SIG-M5 (cell line): ENCODE measurements at places on chromosomes 1 and 21.
A peak's percentile ranks its signal among the peaks of the same experiment; 100 is the strongest.

DNA sequence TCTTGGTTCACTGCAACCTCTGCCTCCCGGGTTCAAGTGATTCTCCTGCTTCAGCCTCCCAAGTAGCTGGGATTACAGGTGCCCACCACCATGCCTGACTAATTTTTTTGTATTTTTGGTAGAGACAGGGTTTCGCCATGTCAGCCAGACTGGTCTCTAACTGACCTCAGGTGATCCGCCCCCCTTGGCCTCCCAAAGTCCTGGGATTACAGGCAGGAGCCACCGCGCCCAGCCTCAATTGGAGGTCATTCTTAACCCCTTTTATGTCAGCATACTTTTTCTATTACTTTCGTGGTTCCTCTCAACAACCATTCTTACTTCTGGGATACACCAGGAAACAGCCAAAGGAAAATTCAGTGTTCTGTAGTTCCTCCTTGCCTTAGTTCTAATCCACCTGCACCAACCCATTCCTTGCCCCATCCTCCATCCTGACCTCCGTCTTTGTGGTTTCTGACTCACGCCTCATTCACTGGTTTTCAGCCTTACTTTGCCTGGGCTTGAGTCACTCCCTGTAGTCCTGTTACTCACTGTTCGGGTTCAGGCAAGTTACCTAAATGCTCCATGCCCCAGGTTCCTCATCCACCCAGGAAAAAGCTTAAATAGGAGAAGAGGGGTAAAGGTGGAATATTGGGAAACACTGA is 12.9 kb upstream of the BCL10 start:
- peak; percentile 17 for DNase-seq

DNA sequence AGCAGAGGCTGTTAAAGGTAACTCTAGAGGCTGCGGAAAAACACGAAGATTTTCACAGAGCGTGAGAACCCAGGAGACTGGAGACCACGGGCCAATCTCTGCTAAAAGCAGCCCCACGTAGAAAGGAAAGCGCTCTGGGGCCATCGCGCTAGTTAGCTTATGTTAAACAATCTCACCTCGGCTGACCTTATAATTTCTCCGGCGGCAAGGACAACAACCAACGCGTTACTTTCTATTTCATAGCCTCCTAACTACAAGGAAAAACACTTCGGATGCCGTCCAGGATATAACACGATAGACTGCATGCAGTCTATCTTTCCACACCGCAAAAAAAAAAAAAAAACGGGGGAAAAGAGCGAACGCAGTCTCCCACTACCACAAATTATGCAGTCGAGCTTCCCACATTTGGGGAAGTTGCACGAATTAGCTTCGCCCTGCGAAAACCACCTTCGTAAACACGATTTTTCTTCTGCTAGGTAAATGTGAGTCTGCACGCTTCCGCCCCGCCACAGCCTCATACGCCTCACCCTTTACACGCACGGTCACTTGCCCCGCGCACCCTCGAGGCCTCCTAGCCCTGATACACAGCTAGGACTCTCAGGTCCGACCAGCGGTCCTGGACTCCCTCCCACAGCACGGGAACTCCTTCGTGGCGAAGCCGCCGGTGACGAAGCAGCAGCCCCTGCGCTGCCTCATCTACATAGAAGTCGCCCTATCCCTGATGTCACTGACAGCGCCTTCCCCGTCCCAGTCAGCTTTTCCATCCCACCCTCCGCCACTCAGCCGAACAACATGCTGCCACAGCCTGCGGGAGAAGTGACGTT is 87.8 kb downstream of the PRKAB2 start:
- DNase-seq: peak; percentile 39

- no peak for DNase-seq
Measured at GRCh38 chr1:231896806-231897205, 270.2 kb downstream of the DISC1 start.

- no peak for DNase-seq
Measured at GRCh38 chr1:175377394-175377793, 184.8 kb upstream of the KIAA0040 start.

DNA sequence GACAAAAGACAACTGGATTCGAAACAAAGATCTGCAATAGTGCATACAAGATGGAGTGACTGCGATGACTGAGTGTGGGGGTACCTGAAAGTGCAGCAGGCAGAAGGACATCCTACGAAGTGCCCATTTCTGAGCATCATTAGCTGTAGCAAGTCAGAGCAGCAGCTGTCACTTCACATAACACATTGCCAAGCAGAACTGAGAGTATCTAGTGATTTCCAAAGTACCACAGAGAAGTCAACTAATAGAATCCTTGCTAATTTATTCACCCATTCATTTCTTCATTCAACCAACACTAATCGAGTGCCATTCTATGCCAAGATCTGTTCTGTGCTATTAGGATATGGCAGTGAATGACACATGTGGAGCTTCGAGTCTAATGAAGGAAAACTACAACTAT is 31.6 kb upstream of the CAMSAP2 start:
- DNase-seq: no peak

GRCh38 chr1:70819231-70819630 is 228.4 kb downstream of the PTGER3 start:
- no peak for DNase-seq

DNA sequence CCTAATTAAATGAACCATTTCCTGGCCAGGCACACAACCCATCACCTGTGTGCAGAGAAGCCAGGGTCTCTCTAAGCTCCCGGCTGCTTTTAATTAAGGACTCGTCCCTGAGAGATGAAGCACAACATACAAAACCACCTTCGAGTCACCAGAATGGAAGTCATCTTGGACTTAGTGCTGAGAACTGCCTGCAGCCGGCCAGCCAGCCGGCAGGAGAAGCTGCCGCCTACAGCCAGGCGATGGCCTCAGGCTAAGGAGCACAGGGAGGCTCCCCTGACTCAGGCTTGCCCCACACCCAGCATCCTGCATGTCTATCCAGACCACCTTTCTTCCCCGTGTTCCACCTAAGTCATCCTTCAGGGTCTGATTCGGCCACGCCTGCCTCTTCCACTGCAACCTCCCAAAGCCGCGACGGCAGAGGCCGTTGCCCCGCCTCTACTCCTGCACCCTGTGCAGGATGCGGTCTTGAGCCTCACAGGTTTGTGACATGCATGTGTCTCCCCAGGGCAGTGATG is 83.6 kb downstream of the SLC66A1 start:
- no peak for DNase-seq

- no peak for DNase-seq
Measured at GRCh38 chr1:116270316-116271057, 102.6 kb upstream of the ATP1A1 start.

- DNase-seq: no peak
Measured at GRCh38 chr21:31132574-31133242, 94.4 kb upstream of the KRTAP19-8 start.

- no peak for DNase-seq
Measured at GRCh38 chr1:180387413-180387812, 115.0 kb downstream of the ACBD6 start.

GRCh38 chr1:11967028-11967547 is 13.2 kb upstream of the MFN2 start:
- no peak for DNase-seq

DNA sequence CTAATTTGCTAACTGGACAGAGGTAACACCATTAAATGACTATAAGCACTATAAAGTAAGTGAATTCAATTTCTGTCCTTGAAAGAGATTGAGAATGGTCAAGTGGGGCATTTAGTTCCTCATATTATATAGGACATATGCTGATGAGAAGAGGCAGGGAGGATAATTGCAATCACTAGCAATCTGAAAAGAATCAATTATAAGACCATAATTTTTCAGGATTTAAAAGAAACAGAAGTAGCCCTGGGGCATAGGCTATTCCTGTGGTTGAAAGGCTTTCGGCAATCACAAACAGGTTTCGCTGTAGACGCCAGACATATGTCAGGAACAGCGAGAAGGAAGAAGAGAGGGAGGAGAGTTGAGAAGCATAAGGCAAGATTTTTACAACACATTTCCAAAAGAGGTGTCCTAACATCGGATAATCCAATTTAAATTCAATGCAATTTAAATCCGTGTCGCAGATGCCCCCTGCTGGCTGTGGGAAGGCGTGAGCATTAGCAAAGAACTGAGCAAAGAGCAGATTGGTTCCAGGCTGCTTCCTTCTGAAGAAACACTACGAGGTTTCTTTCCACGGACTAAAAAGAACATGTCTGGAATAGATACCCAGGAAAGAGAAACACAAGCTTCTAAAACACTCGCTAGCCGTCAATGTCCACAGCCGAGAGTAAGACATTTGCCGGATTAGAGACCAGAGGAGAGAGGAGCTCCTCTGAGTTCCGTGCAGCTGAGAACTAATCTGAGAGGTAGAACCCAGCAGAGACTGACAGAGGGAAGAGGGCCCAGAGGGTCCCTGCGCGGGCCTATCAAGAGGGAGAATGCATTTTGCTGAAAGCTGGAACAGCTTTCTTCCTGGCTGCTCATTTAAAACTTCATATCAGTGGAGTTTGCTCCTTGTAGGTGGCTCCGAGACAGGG is 27.9 kb downstream of the RGS5 start:
- DNase-seq: no peak

DNA sequence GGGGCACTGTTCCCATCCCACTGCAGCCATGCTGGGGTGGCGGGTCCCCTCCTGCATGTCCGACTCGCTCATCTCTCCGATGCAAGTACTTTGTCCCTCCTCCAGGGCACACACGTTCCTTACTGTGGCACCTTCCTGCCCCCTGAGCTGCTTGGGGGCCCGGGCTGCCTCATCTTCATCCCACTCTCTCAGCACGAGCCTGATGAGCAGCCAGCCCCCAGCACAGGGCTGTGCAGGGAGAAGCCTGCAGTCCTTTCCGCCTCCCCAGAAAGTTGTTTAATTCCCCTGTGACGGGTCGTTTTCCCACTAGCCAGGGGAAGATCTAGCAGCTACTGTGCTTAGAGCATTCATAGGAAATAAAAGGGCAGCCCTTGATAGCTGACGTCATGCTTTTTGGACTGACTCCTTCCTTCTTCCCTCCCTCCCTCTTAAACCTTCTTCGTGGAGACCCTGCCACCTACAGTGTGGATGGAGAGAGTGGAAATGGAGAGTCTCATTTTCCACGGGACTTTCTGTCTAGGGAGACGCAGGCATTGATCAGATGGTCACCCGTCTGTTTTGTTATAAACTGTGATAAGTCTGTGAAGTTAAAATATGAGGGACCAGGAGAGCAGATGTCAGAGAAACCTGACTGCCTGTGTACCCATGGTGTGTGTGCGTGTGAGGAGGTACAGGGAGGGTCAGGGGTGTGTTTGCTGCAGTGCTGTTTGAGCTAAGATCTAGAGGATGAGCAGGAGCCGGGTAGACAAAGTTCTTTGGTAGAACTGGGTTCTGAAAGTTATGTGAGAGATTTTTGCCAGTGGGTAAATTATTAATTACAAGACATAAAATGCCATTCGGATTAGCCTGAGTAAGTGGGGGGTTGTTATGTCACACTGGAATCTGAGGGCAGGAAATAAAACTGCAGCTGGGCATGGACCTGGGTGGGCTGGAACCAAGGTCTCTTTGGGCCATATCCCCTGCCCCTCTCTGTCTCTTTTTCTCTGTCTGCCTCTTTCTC is 34.3 kb downstream of the GPR137B start:
- DNase-seq: no peak

- DNase-seq: no peak
Measured at GRCh38 chr1:72649991-72650390, 367.7 kb upstream of the NEGR1 start.

DNA sequence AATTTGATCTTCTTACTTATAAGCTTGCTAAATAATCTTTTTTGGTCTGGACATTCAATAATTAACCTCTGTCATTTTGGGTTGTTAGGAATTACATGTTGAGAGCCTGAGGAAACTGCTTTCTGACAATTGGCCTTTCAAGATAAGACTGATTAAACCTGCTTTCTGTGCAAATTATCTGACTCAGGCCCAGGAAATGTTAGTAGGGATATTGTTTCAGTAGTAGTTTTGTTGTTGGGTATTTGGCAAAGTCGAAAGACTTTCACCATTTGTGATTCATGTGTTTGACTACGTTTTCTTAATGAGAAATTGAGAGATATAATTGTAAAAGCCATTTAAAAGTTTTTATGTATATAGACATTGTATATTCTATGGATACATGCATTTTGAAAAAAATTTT is 81.1 kb upstream of the GPR88 start:
- DNase-seq: no peak

DNA sequence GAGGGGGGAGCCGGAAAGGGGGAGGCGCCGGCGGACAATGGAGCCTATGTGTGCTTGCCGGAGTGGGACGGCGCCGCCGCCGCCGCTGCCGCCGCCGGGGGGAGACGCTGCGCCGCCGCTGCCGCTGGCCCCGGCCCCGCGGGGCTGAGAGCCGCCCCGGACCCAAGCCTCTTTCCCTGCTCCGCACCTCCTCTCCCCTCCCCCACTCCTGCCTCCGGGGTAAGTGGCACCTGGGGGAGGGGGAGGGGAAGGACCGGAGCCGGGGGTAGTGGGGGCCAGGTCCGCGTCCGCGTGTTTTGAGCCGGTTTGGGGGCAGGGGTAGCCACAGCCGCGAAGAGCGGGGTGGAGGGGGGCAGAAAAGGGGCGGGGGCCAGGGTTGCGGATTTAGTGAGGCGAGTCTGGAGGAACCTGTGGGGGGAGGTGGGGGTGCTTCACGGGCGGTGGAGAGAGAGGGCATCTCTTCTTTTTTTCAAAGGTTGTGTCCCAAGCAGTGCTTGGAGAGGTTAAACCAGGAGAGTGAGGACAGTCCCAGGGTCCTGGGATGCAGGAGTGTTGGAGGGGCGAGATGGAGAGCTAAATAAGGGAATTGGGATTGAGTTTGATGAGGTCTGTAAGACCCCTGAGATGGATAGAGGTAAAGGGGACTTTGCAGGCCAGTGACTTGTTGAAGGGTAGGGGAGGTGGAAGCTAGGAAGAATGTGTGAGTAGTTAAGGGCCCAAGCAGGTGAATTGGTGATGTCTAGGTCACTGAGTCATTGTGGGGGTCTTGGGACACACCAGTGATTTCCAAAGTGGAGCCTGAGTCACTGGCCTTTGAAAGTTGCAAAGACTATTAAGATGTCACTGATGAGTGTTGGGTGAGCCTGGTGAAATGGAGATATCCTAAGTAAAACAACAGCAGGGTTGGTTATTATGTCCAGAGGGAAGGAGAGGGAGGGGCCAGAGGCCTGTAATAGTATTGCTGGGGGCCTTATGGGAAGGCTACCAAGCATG is 59.1 kb downstream of the BCL9 start:
- no peak for DNase-seq

DNA sequence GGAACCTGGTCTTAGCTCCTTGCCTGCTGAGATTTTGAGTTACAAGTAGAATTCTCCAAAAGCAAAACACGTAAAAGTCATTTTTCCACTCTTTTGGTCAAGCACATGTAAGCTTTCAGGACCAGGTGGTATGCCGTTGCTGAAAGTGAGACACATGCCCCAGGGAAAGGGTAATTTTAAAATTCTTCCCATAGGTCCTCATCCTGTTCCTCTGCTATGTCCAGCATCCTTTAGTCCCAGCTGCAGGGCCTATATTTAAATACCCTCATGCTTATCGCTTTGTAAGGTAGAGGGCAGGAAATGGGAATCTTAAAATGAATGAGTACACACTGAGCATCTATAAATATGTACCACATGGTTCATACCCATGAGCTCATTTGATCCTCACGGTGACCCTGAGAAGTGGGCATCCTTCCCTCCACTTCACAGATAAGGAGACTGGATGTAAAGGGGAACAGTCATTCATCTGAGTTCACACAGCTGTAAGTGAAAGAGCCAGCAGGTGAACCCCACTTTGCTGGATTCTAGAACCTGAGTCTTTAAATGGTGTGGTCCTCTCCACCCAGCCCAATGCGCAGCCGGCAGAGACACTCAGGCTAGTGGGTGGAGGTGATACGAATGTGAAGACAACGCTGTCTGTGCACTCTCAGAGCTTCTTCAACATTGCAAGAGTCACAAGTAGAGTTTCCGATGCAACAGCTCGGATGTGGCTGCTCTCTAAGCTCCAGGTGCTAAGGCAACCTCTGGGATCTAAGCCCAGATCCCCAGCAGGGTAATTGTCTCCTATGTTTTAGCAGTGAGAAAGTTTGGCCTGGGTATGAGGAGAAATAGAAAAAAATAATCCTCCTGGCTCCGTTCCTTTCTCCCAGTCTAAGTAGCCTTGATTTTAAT is 163.5 kb downstream of the PLXNA2 start:
- DNase-seq: no peak
